Activated CD4-positive, alpha-beta memory T cell treated with anti-CD3 and anti-CD28 coated beads, Interleukin-2, amount 10 ng/mL, durations not matched to agents 7 days and 5 days (primary cell): ENCODE measurements at places on chromosomes 6 and 20.

DNA sequence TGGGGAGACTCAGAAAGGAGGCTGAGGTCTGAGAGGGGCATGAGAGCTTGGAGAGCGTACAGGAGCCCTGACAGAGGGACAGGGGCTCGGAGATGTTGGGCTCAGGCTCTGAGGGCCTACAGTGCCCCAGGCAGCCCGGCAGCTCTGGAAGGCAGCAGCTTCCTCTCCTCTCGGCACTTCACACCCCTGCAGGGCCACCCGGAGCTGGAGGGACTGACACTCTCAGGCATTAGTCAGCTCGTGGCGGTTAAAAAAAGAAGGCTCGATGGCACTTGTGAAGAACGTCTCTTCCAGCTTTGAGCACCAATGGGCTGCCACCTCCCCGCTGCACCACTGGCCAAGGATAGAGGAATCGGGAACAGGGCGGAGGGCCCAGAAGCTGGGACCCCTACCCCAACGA is 62.6 kb upstream of the SIRPA start:
- H3K4me3 ChIP-seq = no peak overlapping the region
- H3K27ac ChIP-seq = no peak overlapping the region
- H3K4me1 ChIP-seq = no peaks in the 10 kb centered on the region
- H3K27me3 ChIP-seq = no peaks in the 10 kb centered on the region

DNA sequence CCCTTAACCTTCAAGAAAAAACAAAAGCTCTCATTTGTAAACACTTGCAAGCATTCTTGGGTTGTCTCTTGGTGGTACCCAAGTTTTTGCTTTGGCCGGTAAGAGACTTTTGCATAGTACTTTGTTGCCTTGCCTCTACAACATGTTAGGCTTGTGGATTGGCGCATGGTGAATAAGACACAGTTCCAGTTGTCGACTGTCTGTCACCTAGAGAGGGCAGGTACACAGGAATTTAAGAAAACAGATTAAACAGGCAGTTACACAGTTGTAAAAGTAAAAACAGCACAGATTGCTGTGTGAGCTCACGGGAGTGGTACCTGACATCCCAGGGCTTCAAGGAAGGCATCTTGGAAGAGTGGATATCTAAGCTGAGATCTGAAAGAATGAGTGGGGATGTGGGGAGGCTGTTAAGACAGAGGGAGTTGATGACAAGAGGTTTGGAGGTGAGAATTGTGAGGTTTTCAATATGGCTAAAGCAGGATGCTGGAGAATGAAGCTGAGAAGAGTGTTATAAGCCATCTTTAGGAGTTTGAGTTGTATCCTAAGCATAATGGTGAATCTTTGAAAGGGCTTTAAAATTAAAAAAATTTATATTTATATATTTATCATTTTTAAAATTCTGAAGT is 19.2 kb downstream of the UTRN start:
- no peak overlapping the region for H3K27ac ChIP-seq
- peaks cover 8% of the 10 kb centered on the region for H3K36me3 ChIP-seq
- DNase-seq = no peak
- no peak overlapping the region for H3K4me3 ChIP-seq
- peaks cover 17% of the 10 kb centered on the region for H3K27me3 ChIP-seq

DNA sequence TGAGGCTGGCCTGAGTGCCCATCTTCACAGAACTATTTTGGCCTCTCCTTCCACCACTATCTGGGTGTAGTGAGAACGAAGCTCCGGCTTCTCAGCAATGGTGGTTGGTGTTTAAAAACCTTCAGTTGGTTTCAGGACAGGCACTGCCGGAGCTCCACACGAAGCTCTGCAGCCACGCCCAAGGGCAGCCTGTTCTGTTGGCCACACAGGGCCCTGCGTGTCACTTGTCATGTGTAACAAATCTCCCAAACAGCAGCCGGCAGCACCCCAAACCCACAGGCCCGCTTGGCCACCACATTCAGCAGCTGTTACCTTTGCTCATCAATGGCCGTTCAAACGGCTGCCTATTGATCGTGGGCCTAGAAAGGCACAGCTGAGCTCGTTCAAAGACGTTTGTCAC is 97.5 kb downstream of the ERMARD start:
- H3K27me3 ChIP-seq = peaks cover 4% of the 10 kb centered on the region
- no peak overlapping the region for H3K4me3 ChIP-seq
- H3K4me1 ChIP-seq = no peaks in the 10 kb centered on the region
- DNase-seq = no peak

GRCh38 chr20:47262365-47263013 is 94.0 kb downstream of the ZMYND8 start:
- H3K27me3 ChIP-seq = no peaks in the 10 kb centered on the region
- peaks cover 13% of the 10 kb centered on the region for H3K4me1 ChIP-seq
- H3K4me3 ChIP-seq = no peak overlapping the region
- H3K36me3 ChIP-seq = peaks cover 61% of the 10 kb centered on the region
- no peak overlapping the region for H3K27ac ChIP-seq

DNA sequence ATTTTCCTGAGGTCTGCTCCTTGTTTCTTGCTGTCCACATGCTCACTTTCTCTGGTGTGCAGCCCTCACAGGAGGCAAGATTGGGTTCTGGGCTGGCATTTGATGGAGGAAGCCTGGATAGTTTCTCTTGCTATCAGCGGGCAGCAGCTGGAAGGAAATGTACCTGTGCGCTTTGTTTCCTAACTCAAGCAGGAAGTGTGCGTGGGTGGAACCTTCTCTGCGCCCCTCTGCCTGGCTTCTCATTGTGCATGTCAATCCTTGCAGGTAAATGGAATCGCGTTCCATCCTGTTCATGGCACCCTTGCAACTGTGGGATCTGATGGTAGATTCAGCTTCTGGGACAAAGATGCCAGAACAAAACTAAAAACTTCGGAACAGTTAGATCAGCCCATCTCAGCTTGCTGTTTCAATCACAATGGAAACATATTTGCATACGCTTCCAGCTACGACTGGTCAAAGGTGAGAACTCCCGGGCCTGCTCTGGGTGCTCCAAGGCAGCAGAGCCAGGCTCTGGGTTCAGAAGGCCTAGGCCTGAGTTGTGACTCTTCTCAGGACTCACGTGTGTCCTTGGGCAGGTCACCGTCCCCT is 16.8 kb upstream of the RBM38 start:
- peaks cover 32% of the 10 kb centered on the region for H3K4me1 ChIP-seq
- peaks cover 82% of the 10 kb centered on the region for H3K36me3 ChIP-seq
- no peak for DNase-seq
- H3K27ac ChIP-seq = peak overlapping the region; percentile 24

DNA sequence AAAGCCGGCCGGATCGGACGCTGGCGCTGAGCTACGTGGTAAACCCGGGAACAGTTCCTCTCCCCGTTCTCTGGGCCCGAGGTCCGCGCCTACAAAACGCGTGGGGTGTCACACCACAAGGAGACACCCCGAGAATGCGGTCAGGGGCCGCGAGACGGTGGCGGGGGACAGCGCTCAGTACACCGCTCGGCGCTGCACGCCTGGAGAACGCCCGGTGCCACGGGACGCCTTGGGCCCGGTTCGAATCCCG is 670 bp downstream of the NCOA5 start:
- H3K27me3 ChIP-seq = no peaks in the 10 kb centered on the region
- H3K4me1 ChIP-seq = peaks cover 35% of the 10 kb centered on the region
- H3K27ac ChIP-seq = peak overlapping the region; percentile 82
- peaks cover 6% of the 10 kb centered on the region for H3K36me3 ChIP-seq

DNA sequence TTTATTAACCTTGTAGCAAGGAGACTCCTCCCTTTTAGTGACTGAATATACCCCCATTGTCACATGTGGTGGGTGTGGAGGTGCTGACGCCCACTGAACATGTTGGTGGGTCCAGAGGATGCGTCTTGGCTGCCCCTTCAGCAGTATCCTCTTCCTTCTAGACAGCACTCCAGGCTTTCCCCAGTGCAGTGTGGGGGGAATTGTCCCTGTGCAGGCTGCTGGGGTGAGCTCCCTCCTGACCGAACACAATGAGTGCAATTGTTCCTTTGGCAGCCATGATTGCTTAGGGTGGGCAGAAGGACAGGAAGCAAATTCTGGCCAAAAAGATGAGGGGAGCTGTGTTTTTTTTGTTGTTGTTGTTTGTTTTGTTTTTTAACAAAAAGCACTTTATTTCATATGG is 209.3 kb upstream of the PDE10A start:
- H3K36me3 ChIP-seq = no peaks in the 10 kb centered on the region
- DNase-seq = no peak
- H3K4me3 ChIP-seq = no peak overlapping the region
- no peak overlapping the region for H3K27ac ChIP-seq
- peaks cover 15% of the 10 kb centered on the region for H3K27me3 ChIP-seq
- H3K4me1 ChIP-seq = no peaks in the 10 kb centered on the region

- no peaks in the 10 kb centered on the region for H3K36me3 ChIP-seq
- no peak for DNase-seq
- no peaks in the 10 kb centered on the region for H3K4me1 ChIP-seq
- H3K4me3 ChIP-seq = no peak overlapping the region
These were observed 90.4 kb downstream of the DLL1 start for GRCh38 chr6:170200458-170200891.

DNA sequence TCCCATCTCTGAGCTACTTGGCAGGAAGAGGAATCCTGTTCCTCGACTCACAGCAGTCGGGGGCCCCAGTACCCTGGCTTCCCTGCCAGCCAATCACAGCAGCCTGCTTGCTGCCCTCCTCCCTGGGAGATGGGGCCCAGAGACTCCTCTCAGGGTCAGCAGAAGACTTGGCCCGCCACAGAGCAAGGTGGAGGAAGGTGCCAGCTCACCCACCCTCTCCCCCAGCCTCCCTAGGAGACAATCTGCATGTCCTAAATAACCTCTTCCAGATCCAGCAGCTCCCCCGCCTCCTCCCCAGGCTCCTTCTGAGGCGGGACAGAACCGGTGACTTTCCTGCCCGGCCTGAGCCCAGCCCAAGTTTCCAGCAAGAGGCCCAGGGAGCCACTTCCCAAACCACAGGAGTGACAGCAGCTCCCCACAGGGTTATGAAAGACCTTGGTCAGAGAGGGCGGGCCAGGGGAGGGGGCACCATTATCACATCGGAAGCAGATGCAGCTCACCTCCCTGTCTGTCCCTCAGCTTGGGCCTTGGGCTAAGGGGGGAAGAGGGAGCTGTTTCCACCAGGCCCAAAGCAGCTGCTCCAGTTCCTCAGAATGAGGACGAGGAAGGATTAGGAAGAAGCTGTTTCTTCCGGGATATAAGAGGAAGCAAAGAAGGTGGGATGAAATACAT is 2.3 kb downstream of the CCND3 start:
- DNase-seq = peak; percentile 59
- H3K4me1 ChIP-seq = peaks cover 57% of the 10 kb centered on the region
- peak overlapping the region; percentile 93 for H3K27ac ChIP-seq

- no peaks in the 10 kb centered on the region for H3K36me3 ChIP-seq
- H3K4me3 ChIP-seq = no peak overlapping the region
- no peak overlapping the region for H3K27ac ChIP-seq
- H3K27me3 ChIP-seq = no peaks in the 10 kb centered on the region
- peaks cover 8% of the 10 kb centered on the region for H3K4me1 ChIP-seq
These were observed 20.3 kb upstream of the TENT5A start for GRCh38 chr6:81772741-81773140.

GRCh38 chr20:36527331-36528125 is 13.8 kb upstream of the MYL9 start:
- peaks cover 23% of the 10 kb centered on the region for H3K36me3 ChIP-seq
- no peak overlapping the region for H3K4me3 ChIP-seq
- no peaks in the 10 kb centered on the region for H3K27me3 ChIP-seq
- no peak overlapping the region for H3K27ac ChIP-seq

DNA sequence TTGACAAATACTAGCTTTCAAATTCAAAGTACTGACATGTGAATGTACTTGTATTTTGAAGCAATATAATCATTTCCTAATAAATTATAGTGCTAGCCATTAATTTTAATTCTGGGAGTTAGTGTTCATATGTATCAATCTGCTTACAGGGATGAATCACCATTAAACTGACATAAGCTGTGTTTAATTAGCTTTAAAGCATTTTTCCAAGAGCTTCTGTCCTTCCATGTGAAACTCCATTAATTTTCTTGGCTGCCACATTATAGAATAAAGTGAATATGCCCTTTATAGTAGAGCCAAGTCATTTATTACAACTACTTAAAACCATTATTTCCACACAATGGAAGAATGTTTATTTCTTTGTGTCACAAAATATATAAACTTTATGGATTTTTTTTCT is 150.8 kb downstream of the COL21A1 start:
- H3K27me3 ChIP-seq = no peaks in the 10 kb centered on the region
- no peaks in the 10 kb centered on the region for H3K4me1 ChIP-seq
- DNase-seq = no peak
- no peaks in the 10 kb centered on the region for H3K36me3 ChIP-seq
- no peak overlapping the region for H3K4me3 ChIP-seq
- H3K27ac ChIP-seq = no peak overlapping the region

DNA sequence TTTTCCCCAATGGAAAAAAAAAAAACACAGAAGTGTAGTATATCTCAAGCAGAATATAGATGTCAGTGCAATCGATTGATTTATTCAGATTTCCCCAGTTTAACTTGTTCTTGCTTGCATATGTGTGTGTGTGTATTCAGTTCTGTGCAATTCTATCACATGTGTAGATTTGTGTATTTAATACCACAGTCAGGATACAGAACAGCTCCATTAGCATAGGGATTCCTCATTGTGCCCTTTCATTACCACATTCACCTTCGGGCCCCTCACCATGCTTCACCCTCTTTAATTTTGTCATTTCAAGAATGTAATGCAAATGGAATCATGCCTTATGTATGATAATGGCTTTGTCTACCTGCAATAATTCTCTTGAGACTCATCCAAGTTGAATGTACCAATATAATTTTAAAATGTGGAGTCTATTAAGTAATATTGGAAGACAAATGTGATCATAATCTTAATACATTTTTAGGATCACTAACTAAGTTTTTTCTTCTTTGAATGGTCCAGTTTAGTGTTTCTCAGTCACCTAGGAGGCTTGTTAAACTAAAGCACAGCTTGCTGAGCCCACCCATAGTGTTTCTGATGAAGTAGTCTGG is 187.9 kb downstream of the TENT5A start:
- DNase-seq = no peak
- no peaks in the 10 kb centered on the region for H3K27me3 ChIP-seq
- H3K36me3 ChIP-seq = no peaks in the 10 kb centered on the region
- no peak overlapping the region for H3K27ac ChIP-seq

DNA sequence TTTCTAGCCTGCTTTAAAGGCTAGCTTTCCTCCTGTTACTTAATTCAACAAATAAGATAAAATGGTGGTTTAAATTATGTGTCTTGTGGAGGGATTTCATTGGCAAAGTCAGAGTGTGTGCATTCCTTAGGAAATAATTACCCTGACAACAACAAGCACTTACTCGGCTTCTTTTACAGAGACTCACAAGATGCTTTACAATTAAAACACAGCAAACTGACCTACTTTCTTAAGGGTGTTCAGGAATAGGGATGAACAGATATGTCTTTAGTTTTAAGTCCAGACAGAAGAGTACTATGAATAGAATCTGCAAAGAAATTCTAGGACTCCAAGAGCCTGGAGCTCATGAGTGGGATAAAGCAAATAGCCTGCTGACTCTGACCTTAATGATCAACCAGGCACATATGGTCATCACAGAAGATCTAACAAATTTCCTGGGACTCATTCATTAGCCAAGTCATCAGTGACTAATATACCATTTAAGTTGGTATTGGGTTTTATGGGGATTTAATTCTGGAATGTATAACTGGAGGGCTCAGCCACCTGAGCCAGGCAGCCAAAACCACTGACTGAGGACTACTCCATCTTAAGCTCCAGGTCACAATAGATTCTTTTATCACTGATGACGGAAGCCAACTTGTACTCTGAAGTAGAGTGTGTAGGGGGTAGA is 161.8 kb upstream of the RIMS1 start:
- no peaks in the 10 kb centered on the region for H3K4me1 ChIP-seq
- no peak for DNase-seq
- no peaks in the 10 kb centered on the region for H3K36me3 ChIP-seq
